ENCODE measurements at places on chromosomes 5 and 9.

DNA sequence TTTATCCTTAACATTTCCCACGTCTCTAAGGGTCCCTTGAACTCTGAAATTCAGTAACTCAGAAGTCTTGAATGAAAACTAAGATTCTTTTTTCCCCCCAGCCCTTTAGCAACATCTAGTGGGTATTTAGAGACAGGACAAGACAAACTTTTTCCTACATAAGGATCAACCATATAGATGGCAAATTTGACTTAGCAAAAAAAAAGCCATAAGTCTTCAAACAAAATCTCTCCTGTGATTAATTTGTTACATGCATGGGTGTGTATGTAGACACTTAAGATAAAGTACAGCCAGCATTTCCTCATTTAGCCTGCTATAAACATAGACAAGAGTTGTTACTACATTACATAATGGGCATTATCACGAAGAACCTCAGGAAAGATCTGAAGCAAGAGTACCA is 29.1 kb upstream of the ANKRD31 start:
- DNase-seq, result peak; percentile 37

- DNase-seq, result no peak
Observed at GRCh38 chr9:4519604-4520003, 29.3 kb downstream of the SLC1A1 start.

DNA sequence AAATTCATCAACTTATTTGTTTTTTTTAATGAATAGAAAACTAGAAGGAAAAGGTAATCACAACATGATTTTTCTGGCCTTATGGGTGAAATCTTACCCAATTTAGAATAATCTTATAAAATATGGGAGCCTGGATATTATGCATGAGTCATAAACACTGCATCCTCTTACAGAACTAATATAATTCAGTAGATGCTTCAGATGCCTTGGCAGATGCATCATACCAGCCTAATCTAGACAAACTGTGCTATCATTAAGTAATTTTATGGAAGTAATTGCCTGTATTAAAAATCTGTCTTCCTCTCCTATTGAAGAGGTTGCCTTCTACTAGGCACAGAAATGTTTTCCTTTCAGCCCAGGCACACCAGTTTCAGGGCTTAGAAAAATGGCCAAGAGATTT is 2384.6 kb upstream of the WWC1 start:
- no peak for DNase-seq

DNA sequence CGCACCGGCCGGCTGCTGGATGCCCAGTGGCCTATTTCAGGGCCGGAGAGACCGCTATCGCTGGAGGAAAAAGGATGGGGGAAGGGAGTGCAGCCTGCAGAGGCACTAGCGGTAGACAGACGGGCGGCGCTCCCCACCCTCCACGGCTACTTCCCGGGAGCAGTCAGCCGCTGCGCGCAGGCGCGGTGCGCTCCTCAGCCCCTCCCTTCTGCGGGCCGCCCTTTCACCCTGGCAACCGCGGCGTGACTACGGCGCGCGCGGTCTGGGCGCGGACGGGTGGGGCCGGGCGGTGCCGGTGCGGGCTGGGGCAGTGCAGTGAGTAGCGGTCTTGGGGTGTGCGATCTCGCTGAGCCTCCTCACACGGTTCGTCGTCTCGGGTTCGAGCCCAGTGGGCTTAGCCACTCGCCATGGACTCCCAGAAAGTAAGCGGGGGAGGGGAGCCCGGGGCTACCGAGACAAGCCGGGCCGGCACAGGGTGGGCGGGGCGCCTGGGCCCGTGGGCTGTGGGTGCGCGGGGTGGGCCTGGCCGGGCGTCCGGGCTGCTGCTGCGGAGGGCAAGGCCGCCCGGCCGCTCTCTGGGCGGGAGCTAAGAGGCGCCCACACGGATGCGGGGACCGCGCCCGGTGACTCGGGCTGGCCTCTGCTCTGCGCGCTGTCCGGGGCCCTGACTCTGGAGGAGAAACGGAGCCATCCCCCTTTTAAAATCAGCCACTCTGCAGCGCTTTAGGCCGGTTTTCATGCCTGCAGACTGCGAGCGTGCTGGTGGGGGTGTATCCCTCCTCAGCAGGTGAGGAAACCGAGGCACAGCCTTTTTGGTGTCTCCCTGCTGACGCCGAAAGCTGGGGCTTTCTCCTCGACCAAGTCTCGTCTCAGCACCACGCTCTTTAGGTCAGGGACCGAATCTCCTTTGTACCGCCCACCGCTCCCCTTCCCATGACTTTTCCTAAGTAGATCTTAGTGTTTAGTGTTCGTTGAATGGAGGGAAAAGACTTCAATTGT is at the start of gene FSD1L:
FSD1L (plus strand) TSS at position 221 of the 999 bp plus-strand sequence; CDS start at position 408, 187 bp downstream.
- peak; percentile 85 for DNase-seq

- no peak for DNase-seq
Observed at GRCh38 chr5:32051796-32052195, 122.3 kb downstream of the GOLPH3 start.

DNA sequence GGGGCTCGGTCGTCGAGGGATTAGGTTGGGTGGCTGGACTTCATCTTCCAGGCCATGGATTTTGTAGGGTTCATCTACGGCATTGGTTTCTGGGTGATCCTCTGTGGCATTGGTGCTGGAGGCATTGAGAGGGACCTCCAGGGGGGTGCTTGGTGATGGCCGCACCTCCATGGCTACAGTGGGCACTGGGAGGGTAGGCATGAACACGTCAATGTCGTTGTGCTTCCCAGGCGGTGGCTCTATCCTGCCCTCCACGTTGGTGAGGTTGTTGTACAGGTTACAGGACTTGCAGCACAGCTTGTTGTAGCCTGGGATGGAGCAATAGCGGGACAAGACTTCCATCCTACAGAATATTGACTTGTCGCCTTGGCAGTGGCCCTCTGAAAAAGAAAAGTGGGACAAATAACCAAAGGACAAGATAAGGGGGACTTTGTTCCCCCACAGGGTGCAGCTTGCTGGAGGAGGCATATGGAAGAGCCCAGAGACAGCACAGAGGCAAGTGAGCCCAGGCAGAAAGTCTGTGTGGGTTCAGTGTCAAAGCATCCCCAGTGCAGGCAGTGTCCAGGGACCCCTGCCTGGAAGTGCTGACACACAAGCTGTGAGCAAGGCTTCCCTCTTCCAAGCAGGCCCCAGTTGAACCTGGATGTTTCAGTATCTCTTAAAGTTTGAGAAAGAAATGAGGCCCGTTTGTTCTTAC is 53.9 kb downstream of the ZNF354C start:
- DNase-seq, result no peak

- no peak for DNase-seq
Observed at GRCh38 chr5:2529371-2530092, 221.9 kb downstream of the IRX2 start.

DNA sequence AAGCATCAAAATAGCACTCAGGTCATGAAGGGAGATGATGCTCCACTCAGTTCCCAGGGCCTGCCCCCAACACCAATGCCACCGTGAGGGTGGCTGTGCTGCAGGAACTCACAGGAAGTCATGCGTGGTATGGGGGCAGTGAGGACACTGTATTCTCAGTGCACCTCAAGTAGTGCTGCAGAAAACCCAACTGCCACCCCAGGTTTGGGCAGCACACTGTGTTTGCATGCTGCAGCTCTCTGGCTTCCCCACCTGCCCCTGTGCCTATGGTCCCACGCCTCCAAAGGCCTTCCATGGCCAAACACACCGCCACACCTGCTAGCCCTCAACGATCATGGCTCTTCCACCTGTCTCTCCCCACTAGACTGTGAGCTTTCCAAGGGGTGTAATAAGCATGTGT is 14.3 kb downstream of the LHFPL2 start:
- DNase-seq, result no peak

GRCh38 chr5:7347377-7347776 is 48.6 kb upstream of the ADCY2 start:
- no peak for DNase-seq

DNA sequence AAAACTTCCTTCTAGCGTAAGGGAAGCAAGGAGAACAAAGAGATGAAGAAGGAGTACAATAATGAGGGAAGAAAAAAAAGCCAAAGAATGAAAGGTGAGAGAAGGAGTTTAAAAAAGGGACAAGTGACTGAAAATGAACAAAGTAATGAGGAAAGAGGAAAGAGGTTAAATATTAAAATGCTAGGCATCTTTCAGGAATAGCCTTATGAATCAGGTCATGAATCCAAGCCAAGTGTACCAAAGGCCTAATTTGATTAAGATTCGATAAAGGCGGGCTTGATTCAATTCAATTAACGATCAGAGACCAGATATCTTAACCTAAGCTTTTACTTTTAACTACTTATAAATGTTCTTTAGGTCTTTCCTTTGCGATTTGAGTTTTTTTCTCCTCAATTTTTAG is 141.8 kb upstream of the GNA14 start:
- no peak for DNase-seq

DNA sequence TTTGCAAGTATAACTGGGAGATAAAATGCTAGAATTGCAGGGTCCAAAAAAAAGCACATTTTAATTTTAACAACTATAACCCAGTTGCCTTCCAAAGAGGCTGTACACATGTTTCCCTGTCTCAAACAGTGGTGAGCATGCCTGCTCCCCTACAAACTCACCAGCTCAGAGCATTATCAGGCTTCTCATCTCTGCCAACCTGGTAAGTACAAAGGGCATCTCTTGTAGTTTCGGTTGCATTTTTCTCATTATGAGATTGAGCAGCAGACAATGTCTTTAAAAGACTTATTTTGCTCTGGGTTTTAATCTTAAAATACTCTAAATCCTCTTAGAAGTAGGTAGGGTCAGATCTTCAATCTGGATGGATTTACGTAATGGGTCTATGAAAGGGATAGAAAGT is 107.1 kb upstream of the MSX2 start:
- no peak for DNase-seq

DNA sequence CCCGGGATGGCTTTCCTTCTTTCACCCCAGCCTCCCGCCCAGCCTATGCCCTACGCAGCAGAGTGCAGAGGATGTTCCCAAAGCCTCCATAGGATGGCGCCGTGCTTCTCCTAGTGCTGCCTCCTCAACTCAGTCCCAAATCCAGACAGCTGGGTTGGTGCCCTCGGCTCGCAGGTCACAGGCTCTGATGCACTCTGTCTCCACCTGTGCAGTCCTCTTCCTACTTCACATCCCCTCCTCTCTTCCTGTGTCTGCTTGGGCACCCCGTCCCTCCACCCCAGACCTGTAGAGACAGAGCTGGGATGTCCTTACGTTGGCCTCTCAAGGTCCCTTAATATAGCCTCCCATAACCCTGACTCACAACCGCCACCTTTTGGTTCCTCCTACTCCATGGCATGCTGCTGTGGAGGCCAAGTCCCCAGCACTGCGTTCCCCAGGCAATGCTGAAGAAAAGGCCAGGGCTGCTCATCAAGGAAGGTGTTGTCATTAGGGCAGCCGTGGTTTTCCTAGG is 314.4 kb downstream of the GADD45G start:
- DNase-seq, result peak; percentile 18

DNA sequence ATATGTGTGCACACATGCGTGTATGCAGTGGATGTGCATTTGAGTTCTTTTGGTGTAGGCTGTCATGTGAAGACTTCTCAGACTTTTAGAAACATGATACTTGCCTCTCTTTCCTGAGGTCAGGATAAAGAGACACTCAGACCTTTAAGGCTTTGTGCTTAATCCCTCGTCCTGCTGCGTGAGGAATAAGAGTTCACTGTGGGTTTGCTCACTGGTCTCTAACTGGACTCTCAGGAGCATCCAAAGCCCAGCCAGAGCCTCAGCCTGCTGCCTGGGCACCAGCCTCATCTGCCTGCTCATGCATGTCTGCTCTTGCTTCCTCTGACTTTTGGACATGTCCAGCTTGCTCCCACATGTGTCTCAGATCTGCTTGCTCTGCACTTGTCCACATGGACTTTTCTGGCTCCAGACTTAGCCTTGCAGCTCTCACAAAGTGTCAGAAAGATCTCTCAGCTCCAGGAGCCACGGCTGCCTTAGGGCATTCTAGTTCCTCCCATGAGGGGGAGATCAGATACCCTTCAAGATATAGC is 65.1 kb upstream of the ZNF366 start:
- DNase-seq, result no peak

DNA sequence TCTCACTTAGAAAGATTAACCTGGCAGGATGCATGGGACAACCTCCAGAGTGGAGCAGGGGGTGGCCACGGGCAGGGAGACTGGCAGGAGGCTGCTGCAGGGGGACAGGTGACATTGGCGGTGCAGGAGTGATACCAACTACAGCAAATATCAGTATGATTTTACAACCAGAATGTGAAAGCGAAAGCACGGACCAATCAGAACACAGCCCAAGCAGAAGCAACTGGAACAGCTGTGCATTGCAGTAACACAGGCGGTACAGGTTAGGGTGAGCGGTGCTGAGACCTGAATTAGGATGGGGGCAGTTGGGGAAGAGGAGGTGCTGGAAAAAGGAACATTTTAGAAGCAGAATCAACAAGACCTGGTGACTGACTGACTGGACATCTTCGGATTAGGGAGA is 29.3 kb downstream of the POLR1E start:
- no peak for DNase-seq

DNA sequence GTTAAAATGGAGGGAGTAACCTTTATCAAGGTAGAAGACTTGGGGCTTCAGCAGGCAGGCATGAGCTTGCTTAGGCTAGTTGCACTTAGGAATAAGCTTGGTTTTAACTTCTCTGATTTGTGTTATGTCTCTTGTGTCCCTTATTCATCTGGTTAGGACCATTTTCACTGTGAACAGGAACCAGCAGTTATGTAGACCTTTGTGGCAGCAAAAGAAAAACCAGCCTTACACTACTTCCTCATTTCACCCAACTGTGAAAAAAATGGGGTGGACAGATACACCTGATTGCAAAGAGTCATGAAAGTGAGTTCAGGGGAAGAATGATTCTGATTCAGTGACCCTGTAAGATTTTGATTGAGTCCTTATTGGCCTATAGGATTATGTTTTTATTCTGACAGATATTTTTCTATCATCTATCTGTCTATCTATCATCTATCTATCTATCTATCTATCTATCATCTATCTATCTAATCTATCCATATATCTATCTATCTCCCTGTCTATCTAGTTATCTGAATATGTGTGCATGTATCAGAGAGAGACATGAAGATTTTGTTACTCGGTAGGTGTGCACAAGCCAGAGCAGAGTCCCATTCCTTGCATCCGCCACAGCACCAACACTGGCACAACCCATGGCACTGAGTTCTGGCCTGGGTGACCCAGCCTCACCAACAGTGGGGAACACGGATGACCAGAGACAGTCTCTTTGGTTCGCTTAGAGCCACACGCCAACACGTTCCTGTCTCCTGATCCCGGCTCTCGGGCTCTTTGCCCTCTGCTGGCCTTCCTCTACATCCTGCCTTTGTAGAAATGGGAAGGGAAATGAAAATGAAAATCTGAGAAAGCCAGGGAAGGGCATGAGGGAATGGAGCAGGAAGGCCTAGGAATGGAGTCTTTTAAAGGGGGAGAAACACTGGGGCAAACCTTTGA is 1.3 kb upstream of the ZNF366 start:
- DNase-seq, result no peak

DNA sequence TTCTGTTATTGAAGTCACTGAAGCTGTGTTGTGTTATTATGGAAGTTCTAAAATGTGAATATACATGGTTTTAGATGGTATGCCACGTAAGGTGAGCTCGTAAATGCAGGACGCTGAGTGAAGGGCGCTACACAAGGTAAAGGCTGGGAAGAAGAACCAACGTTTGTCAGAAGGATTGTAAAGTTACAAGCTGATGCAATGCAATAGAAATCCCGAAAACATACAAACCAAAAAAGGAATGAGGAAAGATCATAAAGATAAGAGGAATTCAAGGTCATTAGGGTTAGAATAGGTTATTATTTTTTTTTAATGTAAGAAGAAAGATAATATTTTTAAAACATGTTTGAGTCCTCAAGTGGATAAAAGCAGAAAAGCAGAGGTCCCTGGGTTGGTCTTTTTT is 538.6 kb downstream of the CDH12 start:
- no peak for DNase-seq

Data from CD4-positive, alpha-beta T cell treated with Interleukin-4 for 4 hours (primary cell).